ENCODE measurements at places on chromosomes 3 and 15. TPM values are rescaled to one million over a fixed set of nuclear protein-coding genes. Genes with fewer than 3 reads are reported as not detected.

AADACL2 gene
- polyA plus RNA-seq: not detected

C3orf20 gene
- polyA plus RNA-seq: not detected

IGSF11 gene
- polyA plus RNA-seq: 0.05 TPM

GNAT1 gene
- polyA plus RNA-seq: 0.05 TPM

ENTPD3 gene
- 1.6 TPM for polyA plus RNA-seq

TM6SF1 gene
- polyA plus RNA-seq: not detected

CCR3 gene
- not detected for polyA plus RNA-seq

FANCI gene
- 34.4 TPM for polyA plus RNA-seq

GABRB3 gene
- polyA plus RNA-seq: not detected

MRPL46 gene
- 23.0 TPM for polyA plus RNA-seq

PAQR9 gene
- 0.05 TPM for polyA plus RNA-seq

TADA3 gene
- 47.0 TPM for polyA plus RNA-seq

XRN1 gene
- 3.8 TPM for polyA plus RNA-seq

GRCh38 chr3:123361071-123361470, 87.8 kb downstream of the ADCY5 start:
- DNase-seq: no peak

DNA sequence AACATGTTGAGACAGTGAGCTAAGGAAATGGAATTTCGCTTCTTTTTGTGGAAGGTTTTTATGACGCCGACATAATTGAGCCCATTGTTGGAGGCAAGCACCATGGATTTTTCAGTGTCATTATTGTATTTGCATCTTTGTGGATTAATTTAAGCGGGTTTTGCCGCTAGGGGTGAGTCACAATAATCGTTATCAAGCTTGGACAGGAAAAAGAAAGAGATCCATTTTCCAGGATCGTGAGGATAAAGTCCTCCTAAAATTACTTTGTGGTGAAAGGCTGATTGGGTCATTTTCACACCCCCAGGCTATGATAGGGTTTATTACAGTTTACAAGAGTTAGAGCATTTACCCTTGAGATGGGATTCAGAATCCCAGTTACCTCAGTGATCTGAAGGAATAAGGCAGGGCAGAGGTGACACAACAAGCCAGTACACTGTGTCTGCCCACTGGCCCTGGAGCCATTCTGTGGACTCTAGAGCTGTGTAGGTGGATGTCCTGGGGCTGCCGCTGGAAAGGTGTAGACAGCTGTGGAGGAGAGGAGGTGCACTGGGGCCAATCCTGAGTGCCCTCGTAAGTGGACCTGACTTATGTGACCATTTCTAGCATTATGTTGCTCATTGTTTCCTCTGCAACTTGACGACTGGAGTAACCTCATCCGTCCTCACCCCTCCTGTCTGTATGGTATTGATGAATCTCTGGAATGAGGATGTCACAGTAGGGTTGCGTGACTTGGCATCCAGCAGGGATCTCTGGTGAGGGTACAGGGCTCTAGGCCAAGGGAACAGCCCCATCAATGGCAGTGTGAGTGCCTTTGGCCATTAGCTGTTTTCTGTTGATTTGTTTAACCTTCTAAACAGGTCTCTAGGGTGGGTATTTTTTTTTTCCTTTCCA, 370.1 kb downstream of the LRTM1 start:
- peak; percentile 88 for DNase-seq

GRCh38 chr15:29969562-29970401, 113.0 kb upstream of the GOLGA8J start:
- no peak for DNase-seq

DNA sequence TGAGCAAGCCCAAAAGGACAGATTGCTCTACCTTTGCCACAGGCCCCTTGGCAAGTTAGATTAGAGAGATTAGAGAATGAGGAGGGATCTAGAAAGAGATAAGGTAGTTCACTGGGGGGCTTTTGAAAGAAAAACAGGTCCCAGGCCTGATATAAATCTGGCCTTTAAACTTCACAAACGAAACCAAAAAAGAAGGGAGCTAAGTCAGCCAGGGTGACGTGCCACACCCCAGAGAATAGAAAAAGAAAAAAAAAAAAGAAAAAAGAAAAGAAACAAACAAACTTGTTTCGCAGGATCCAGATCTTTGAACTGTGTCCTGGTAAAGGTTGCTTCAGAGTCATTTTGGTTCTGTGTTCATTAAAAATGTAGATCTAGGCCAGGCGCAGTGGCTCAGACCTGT, 3.6 kb downstream of the KAT2B start:
- no peak for DNase-seq

DNA sequence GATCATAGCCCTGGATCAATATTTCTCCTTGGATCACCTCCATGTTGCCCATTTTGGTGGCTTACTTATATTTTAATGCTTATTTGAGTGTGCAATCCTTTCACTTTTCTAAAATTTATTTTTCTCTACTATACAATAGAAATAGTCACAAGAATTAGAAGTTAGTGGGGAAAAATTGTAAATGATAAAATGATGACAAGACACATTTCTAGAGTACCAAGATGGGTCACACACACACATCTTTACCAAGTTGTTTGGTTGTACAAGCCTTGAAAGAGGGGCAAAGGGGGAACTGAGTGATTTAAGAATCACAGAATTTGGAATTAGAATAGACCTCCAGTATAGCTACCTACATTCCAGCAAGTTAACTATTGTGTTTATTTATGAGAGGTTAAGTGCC, 545.8 kb downstream of the RBMS3 start:
- DNase-seq: no peak

GRCh38 chr3:146163584-146163983, 2.6 kb upstream of the PLOD2 start:
- peak; percentile 91 for DNase-seq

GRCh38 chr15:43370975-43371974, at the start of the genes TUBGCP4 and ZSCAN29:
Gene TUBGCP4, plus strand, starts transcription at chr15:43371101. Its CDS starts 254 bp downstream, at chr15:43371355.
Gene ZSCAN29, minus strand, starts transcription at chr15:43371043. Its CDS starts 1,130 bp downstream, at chr15:43369913.
- peak; percentile 64 for DNase-seq

DNA sequence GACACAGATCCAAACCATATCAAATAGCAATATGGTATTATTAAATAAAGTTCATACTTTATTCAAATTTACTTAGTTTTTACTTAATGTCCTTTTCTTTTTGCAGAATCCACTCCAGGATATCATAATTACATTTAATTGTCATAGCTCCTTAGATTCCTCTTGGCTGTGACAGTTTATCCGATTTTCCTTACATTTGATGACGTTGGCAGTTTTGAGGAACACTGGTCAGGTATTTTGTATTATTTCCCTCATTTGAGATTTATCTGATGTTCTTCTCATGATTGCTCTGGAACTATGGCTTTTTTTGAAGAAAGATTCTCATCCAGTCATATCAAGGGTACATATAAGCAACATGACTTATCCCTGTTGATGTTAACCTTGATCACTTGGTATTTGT, 198.3 kb upstream of the STAC start:
- DNase-seq: no peak

GRCh38 chr15:43165801-43166325, 19.3 kb upstream of the CCNDBP1 start:
- DNase-seq: peak; percentile 51

DNA sequence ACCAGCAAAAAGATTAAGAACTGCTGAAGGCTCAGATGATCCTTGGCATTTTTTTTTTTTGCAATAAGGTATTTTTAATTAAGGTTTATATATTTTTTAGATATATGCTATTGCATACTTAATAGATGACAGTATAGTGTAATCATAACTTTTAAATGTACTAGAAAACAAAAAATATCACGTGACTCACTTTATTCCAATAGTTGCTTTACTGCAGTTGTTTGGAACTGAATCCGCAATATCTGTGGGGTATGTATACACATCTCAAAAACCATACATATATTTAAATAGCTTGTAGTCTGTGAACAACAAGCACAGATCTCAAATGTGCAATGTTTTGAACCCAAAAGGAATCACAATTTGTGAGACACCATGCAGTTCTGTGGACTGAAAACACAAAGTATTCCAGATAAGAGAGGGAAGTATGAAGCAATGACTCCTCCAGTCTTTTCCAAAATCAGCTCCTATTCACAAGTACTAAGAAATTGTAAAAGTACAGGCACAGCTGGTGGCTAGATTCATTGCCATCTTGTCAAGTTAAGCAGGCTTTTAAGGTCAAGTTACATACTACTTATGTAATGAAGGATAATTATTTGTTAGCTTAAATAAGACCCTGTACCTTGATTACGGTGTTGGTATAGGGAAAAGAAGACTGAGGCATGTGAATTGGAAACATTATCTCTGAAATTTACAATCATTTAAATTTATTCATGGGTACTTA, 331.1 kb downstream of the TBC1D5 start:
- DNase-seq: no peak

DNA sequence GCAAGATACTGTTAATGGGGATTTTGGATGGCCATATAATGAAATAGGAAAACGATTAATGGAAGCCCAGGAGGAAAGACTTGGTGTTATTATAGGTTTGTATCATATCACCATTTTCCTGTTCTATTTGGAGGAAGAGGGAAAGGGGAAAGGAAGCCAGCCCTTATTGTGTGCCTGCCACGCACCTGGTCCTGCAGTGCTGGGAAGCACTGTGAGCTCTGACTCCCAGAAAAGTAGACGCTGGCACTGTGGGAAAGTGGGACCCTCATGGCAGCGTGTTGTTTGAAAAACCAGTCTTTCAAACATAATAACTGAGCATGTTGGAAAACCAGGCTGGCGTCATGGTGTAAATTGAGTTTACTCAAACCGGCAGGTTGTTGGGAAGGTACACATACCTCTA, 22.0 kb downstream of the CGNL1 start:
- no peak for DNase-seq

DNA sequence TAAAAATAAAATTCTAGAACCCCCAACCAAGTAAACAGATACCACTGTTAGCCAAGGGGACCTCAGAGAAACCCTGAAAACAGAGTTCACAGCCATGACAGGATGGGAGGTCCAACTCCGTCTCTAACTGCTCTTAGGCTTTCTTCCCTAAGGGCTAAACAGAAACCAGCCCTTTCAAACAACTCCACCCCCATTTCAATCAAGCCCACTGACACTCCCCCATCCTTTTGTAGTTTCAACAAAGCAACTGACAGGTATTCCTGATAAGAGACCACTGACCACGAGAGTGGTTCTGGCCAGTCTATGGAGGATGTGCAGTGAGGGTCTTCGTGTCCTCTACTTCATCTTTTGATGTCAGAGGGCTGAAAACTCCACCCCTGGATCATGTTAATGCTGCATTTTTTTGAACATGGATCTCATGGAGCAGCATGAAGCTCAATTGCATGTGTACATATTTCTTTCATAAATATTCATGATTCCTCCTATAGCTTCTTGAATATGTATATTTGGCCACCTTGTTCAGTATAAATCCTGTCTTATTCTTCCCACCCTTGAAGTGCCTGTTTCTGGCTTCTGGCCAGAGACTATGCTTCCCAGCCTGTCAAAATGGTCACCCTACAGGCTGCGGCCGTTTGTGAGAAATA, 222.6 kb downstream of the OSBPL10 start:
- no peak for DNase-seq

DNA sequence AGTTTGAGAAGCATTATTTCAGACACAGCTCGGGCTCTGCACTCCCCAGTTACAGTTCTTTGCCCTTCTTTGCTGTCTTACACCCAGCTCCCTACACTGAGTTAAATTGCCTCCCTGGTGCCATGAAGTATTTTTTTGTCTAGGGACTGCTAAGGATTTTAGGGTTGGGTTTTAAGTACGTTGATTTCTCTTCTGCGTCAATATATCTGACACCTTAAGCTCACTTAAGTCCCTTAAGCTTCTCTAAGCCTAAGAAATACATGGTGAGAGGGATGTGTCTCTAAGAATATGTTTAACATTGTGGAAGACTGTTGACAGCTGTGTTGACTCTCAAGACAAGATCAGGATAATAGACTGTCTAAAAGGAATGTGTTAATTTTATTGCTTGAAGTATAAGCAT, 400.5 kb downstream of the PTPRG start:
- no peak for DNase-seq

GRCh38 chr3:62261121-62261520, 112.2 kb downstream of the FEZF2 start:
- peak; percentile 82 for DNase-seq

- DNase-seq: no peak
Measured at GRCh38 chr15:52066842-52067544, 45.6 kb downstream of the BCL2L10 start.

GRCh38 chr3:24254649-24255048, 240.0 kb downstream of the THRB start:
- peak; percentile 86 for DNase-seq

DNA sequence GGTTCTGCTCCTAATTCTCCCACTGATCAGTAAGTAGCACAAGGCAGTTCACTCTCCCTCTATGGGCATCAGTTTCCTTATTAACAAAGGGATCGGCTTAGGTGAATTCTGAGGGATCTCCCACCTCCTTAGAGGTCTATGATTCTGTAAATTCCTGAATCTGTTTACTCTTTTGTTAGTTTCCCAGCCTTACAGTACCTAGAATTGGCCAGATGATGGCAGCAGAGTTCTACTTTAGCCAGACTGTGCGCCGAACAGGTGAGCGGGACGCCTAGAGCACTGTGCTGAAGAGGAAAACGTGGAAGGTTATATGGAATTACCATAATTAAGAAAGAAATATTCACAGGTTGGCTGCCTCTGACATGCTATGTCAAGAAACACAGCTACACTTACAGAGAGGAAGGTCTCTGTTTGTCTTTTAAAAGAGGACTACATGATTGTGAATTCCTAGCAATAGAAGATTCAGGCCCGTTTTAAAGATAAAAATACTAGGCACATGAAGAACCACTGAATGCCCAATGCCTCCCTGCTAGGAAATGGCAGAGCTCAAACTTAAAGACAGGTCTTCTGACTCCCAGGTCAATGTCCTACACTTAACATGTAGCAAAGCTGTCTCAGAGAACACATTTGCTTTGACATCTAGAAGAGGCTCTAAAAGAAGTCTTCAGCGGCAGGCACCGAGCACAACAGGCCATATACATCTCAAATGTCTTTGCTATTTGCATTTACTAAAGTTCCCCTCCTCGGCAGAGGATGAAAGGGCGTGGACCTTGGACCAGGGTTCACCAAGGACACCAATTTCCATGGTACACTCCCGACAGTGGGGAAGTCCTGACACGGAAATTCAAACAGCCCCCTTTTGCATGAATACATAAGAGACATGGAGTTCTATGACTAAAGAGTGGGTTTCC, 259.9 kb downstream of the FGF12 start:
- DNase-seq: peak; percentile 47

GRCh38 chr3:3134750-3135448, 8.2 kb downstream of the TRNT1 start:
- peak; percentile 28 for DNase-seq

- no peak for DNase-seq
Measured at GRCh38 chr15:62938825-62939224, 103.7 kb upstream of the TPM1 start.

GRCh38 chr3:187906416-187906815, 161.1 kb upstream of the BCL6 start:
- no peak for DNase-seq

DNA sequence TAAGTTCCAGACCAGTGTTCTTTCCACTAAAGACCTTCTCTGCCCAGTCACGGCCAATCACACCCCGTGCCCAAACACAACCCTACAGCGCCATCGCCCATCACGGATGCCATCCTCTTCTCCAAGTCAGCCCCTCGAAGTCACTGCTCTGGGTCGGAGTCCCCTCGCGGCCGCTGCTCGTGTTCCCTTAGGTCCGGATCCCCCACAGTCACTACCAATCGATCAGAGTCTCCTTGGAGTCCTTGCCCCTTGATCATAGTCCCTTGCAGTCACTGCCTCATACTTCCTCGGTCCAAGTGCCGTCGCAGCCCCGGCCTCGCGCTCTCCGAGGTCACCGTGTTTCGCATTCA, 461 bp downstream of the PCYT1A start:
- peak; percentile 39 for DNase-seq

- no peak for DNase-seq
Measured at GRCh38 chr3:29083081-29083480, 197.8 kb upstream of the RBMS3 start.

GRCh38 chr3:119293105-119293870, 895 bp upstream of the ARHGAP31 start:
- DNase-seq: no peak

- no peak for DNase-seq
Measured at GRCh38 chr3:86814918-86815655, 175.9 kb downstream of the VGLL3 start.

Data from mammary epithelial cell (primary cell).